ENCODE measurements at places on chromosomes 6 and 20. TPM values are rescaled to one million over a fixed set of nuclear protein-coding genes. Genes with fewer than 3 reads are reported as not detected.

DNA sequence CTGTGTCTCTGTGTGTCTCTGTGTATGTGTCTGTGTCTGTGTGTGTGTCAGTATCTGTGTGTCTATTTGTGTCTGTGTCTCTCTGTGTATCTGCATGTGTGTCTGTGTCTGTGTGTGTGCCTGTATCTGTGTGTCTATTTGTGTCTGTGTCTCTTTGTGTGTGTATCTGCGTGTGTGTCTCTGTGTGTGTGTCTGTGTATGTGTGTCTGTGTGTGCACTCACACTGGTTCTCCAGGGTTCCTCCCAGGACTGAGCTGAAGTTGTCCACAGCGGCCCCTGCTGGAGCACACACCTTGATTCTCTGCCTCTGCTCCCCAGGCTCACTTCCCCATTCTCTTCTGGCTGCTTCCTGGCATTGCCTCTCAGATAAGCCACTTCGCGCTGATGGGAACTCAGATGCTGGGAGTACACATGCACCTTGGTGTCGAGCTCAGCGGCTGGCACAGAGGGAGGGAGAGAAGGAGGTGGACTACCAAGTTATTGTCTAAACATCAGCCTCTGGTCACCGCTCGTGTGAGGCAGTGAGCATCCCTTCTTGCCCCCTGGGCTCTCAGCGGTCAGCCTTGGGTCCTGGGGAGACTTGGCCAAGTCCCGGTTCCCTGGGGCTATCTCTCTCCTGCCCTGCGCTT lies 104.9 kb upstream of the NXT1 start:
- no peak for DNase-seq

DNA sequence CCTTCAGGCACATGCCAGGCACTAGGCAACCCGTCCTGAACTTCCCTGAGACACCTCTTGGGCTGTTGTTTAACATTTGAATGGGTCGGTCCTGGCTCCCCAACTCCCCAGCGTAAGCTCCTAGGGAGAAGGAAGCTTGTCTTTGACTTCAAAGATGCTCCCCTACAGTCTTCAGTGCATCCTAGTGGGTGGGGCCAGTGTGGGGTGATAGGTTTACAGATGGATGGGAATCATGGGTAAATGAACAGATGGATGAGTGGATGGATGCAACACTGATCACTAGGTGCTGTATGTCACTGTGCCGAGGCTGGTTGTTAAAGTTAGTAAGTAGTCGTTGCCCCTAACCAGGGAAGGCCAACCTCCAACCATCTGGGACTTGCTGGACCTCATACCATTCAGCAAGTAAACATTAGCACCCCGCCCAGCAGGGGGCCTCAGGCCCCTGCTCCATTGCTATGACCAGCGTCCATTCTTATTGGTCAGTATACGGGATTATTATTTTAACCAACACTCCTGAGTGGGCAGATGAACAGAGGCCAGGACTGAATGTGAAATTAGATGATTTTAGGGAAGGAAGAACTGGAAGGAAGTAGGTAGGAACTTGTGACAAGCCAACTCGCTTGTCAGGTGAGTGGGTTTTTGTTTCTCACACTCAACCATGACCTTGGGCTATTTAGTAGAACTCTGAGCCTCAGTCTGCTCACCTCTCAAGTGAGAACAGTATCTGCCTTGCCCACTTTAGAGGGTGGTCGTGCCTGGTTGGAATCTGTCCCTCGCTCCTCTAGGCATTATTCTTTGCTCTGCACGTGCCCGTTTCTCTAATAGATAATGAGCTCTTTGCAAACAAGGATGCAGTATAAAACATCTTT lies 82.9 kb upstream of the FOXP4 start:
- peak; percentile 18 for DNase-seq

DNA sequence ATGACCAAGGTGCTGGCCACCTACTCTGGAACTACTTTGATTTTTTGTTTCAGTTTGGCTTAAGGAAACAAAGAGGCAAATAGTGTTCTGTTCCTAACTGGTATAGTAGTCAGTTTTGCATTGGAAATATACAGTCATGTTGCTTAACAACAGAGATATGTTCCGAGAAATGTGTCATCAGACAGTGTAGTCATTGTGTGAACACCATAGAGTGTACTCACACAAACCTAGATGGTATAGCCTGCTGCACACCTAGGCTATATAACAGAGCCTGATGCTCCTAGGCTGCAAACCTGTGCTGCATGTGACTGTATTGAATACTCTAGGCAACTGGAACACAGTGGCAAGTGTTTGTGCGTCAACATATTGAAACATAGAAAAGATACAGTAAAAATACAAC lies 80.4 kb downstream of the ARID1B start:
- DNase-seq: no peak

GRCh38 chr20:23032056-23032749 lies 2.9 kb upstream of the SSTR4 start:
- no peak for DNase-seq

GRCh38 chr20:11776687-11777086 lies 141.0 kb upstream of the BTBD3 start:
- DNase-seq: no peak

- no peak for DNase-seq
These were observed 8.4 kb downstream of the BPIFB1 start for GRCh38 chr20:33291416-33291815.

GRCh38 chr20:10992731-10993130 lies 318.9 kb upstream of the JAG1 start:
- no peak for DNase-seq

DNA sequence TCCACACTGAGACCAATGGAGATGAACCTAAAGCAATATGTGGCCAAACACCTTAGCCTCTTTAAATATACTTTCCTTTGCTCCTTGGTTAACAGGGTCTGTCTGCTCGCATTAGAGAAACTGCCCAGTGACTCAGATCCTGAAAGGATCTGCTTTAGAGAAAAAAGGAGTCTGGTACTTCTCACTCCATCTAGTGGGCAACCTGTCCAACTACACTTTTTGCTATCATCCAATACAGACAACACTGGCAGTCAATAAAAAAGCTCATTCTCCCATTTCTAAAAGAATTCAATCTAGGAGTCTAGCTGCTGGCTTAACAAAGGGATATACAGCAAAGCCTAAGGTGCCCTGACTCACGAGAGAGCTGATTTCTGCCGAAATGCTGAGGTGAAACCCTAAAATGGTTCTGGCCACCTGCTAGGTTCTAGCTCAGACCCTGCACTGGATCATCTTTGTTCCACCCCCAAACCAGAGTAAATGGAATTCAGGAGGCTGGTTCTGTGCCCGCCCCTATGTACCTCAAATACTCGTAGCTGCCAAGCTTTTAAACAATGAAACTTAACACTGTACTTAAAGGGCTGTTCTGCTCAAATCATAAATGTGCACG lies 11.5 kb downstream of the GNL1 start:
- DNase-seq: no peak

The RIPOR2 gene
- total RNA-seq: 0.42 TPM

The RPL10A gene
- 2,782 TPM for total RNA-seq

The ALDH8A1 gene
- total RNA-seq: 0.10 TPM

- DNase-seq: peak; percentile 85
These were observed 62.9 kb downstream of the QRSL1 start for GRCh38 chr6:106692112-106692818.

DNA sequence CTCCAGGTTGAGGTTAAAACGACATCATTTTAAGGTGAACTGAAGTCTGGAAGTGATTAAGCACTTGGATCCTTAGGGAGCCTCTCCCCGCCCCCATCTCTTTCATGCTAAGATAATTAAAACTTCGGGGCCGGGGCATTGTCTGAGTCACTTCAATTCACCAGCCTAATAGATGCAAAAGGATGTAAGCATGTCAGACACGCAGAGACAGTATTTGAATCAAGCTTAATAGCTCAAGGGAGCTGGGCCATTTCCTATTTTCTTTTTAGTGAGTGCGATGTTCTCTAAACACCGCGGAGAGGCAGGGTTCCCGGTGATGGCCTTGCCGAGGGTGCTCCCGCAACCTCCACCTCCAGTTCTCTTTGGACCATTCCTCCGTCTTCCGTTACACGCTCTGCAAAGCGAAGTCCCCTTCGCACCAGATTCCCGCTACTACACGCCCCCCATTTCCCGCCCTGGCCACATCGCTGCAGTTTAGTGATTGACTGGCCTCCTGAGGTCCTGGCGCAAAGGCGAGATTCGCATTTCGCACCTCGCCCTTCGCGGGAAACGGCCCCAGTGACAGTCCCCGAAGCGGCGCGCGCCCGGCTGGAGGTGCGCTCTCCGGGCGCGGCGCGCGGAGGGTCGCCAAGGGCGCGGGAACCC lies 516 bp upstream of the IRF4 start:
- DNase-seq: no peak

DNA sequence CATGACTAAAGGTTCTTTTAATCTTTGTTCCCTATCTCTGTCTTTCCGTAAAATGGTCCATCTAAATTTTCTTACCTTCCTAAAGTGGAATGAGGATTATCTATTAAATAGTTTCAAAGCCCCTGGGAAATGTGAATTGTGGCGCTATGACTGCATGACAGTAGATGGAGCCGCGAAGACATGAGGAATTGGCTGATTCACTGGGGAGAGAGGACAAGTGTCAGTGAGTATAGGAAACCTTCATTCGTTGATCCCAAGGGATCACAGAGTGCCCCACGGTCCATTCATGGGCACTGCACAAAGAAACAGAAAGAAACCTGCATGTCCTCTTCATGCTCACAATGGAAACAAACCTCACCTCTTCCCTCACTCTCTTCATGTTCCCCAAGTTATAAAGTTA lies 479.3 kb upstream of the BTBD3 start:
- DNase-seq: no peak

GRCh38 chr20:44849703-44850102 lies 35.8 kb upstream of the YWHAB start:
- no peak for DNase-seq

DNA sequence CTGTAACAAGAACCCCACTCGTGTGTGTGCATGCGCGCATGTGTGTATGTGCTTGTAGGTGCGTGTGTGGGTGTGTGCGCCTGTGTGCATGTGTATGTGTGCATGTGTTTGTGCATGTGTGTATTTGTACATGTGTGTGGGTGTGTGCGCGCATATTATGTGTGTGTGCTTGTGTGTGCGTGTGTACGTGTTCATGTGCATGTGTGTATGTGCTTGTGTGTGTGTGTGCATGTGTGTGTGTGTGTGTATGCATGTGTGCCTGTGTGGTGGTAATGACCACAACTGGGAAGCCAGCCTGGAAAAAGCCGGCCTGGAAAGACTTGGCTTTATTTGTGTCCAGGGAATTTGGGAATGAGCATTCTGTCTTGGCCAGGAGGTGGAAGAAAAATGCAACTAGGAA lies 157.5 kb downstream of the PAX1 start:
- DNase-seq: no peak

DNA sequence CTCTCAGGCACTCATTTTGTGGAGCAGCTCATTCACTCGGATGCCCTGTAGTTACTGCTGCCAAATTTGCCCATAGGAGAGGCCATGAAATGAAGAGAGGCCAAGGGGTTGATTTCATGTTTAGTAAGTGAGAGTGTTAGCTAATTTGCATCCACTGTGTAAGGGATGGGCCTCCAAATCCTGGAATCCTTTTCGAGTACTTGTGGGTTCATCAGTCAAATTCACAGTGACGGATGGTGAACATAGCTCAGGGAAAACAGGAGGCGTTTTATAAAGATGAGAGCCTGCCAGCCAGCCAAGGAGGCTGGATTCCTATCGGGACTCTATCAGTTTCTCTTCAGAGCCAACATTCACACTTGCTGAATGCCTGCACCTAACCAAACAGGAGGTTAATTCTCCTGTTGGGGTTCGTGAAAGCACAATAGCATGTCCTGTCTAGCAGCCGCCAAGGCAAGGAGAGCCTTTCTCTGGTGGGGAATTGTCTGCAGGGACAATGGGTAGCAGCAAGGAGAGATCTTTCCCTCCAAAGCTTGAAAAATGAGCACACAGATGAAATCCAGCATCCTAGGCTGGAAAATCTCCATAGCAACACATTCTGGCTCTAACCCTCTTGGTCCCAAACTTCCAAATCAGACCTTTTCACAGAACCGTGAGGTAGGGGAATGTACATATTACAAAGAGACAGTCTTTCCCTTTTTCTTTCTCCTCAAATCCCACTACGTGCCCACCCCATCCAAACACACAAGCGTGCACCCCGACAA lies 231.4 kb upstream of the ECI2 start:
- DNase-seq: no peak

DNA sequence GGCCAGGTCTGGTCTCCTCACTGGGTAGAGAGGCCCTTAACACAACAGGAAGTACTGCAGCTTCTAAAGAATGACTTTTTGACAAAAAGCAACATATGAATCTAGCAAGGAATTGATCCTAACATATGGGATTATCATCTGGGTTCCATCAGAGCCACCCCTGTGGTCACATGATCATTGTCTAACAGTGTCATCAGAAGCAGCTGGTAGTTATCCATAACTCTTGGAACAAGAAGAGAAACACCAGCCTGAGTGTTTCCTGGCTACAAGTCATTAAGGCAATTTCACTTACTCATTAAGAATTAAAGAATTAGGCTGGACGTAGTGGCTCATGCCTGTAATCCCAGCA lies 219.3 kb upstream of the ARID1B start:
- no peak for DNase-seq

DNA sequence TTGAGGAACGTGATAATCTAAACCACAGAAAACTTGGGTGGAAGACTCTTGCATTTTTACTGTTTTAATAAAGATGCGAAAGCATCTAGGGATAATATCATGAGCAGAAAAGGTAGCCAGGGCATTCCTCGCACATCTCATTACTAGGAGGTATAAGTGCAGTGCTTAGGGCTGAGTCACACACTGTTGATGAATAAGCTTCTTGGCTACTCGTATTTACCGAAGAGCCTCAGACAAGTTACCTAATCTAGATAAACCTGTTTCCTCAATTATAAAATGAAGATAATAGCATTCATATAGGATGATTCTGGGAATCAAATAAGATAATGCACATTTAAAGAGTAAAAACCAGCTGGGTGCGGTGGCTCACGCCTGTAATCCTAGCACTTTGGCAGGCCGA lies 780 bp upstream of the KIAA0319 start:
- no peak for DNase-seq

The PGC gene
- not detected for total RNA-seq

DNA sequence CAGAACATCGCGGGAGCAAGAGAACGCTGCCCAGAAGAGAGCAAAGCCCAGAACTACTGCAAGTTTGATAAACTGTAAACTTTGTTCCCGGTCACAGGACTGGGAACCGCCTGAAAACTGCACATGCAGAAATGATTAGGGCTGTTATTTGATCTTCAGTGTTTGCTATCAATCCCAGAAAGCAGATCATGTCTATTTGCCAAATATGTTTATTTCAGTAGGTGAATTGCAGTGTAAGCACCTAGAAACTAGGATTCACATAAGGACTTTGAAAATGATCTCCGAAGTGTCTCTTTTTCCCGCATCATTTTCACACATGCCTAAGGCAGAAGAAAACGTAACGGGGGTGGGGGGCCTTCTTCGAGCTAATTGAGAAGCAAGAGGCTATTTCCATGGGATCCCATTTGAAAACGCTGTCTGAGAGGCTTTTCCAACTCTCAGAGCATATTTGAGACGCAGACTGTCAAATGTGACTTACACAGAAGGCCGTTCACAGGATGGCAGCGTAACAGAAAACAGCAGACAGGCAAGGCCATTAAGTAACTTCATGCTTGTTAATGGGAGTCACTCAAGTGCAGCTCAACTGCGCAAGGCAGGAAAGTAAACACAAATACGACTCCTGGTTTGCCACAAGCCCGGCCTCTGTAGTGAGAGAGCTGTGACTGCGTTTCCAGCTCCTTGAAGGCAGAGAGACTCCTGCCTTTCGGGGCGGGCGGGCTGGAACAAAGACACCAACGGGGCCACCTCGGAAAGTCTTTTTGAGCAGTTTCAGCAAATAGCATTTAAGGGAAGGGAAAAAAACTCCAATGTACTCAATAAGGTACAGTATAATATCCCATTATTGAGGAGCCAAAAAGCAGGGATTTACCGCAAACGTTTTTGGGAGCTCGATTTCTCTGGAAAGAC lies 144.7 kb upstream of the ZNF217 start:
- DNase-seq: peak; percentile 90

Data from MG63 (cell line).